ENCODE measurements at places on chromosomes 11 and 22.

- DNase-seq: no peak
These were observed 38.0 kb downstream of the CYP2R1 start for GRCh38 chr11:14854057-14854456.

DNA sequence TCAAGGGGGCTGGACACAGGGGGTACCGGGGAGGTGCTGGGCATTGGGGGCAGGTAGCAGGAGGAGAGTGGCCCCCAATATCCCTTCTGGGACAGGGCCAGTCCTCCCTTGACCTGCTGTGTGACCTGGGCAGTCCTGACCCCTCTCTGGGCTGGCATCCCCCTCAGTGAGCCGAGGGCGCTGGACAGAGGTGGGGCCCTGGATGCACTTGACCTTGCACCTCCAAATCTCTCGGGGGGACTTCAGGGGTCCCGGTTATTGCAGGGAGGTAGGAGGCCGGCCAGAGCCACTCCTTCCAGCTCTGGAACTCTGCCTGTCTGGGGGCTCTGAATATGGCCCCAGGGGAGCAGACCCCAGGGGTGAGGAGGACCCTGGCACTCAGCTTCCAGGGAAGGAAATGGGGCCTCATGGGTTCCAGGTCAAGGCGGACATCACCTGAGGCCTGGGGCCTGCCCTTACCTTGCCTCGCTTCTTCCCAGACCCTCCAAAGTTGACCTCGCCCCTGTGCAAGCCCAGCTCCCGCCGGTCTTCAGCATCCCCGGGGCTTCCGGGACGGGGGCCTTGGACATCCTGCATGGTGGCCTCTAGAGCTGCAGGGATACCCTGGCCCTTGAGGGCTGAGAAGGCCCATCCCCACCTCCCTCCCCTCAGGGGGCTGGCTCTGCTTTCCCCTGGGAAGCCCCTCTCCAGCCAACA, 21.7 kb downstream of the TRPM5 start:
- DNase-seq: no peak

DNA sequence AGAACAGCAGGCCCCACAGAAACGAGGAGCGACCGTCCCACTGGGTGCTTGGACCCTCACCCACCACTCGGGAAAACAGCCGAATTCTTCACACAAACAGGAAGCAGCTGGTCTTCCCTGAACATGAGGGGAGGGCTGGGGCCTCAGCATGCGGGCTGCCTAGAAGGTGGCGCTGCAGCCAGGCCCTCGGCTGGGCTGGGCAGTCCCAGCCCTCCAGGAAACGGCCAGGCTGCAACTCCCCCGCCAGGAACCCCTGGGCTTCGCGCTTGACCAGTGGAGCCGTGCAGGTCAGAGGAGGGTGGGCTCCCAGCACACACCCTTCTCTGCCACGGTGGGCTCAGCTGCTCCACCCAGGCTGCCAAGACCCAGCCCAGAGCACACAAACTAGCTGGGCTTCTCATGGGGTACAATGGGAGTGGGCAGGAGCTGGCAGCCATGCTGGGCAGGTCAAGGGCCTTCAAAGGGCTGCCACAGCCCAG, 29.6 kb downstream of the IGF2 start:
- no peak for DNase-seq

GRCh38 chr22:27207266-27207665, 549.9 kb downstream of the MIAT start:
- DNase-seq: no peak

- DNase-seq: no peak
These were observed 224.6 kb downstream of the MN1 start for GRCh38 chr22:27576815-27577573.

DNA sequence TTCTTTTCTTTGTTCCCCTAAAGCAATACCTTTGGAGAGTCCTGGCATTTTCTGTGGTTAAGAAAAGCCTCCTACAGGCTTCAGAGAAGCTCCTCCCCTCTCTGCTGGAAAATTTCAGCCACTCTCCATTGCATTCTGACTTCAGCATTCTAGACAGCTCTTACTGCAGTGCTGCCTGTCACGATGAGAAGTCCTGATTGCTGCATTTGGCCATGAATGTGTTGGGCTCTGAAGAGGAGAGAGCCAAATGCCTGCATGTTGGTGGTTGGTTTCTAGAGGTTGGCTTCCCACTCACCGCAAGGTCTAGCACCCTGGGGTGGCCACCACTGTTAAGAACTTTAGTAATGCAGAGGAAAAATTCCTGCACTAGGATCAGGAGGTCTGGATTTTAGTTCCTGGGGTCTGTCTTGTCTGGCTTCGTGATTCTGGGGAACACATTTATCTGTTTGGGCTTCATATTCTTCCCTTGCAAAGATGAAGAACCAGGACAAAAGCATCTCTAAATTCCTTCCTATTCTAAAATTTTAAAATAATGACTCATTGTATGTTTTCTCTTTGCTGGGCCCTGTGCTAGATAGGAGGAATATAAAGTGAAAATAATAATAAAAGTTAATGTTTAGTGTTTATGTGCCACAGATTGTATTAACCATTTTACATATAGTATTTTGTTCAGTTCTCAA, 38.1 kb downstream of the COA4 start:
- no peak for DNase-seq
